Fibroblast of upper back skin (primary cell): ENCODE measurements at places on chromosomes 5 and 9.

DNA sequence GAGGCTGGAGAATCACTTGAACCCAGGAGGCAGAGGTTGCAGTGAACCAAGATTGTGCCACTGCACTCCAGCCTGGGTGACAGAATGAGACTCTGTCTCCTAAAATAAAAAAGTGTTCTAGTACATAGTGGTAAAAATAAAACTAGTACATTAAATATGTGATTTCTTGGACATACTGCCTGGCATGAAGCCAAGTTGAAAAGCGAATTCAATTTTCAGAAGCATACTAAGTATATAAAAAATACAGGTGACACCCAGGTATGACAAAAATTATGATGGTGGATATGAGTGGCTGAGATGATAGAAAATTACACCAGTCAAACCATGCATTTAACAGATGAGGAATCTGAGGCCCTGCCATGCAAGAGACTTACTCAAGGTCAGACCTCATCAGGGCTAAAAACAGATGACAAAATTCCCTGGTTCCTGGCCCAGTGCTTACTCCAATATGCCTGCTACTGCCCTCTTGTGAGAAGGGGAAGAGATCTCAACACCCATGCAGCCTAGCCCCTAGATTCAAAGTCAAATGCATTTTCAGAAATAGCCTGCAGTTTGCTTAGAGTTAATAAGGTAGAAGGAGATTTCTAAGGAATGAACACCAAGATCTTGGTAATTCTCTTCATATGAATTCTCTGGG, 46.6 kb upstream of the GNPDA1 start:
- peak; percentile 13 for DNase-seq

DNA sequence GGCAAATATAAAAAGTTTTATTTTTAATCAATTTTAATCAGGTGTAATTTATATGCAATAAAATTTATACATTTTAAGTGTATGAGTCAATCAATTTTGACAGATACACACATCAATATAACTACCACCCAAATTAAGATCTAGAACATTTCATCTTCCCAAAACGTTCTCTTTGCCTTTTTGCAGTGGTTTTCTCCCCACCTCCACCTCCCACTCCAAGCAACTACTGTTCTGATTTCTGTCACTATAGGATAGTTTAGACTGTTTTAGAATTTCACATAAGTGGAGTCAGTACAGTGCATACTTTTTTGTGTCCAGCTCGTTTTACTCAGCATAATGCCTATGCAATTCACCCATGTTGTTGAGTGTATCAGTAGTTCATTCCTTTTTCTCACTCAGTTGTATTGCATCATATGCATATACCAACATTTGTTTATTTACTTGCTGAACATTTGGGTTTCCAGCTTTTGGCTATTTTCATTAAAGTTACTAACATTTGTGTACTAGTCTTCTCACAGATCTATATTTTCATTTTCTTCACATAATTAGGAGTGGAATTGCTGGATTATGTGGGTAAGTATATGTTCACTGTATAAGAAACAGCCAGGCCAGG, 52.2 kb upstream of the DHFR start:
- DNase-seq, result no peak

- peak; percentile 33 for DNase-seq
These were observed 780 bp downstream of the RNU6ATAC start for GRCh38 chr9:134163371-134164196.

DNA sequence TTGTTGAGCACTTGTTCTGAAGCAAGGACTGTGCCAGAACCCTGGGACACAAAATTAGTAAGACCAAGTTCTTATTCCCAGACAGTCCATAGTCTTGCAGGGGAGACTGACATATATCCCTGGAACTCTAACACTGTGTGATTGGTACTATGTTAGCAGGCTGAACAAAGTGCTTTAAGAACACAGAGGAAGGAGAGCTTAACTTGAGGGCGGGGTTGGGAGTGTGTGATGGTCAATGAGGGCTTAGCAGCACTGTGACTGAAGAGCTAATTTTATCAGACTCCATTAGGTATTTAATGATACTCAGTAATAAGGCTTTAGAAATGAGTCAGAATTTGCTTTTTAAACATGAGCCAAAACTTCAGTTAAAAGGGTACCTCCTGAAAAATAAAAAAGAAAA, 14.9 kb upstream of the SPATA24 start:
- DNase-seq, result no peak

- DNase-seq, result no peak
These were observed 37.7 kb downstream of the PCDHAC2 start for GRCh38 chr5:141003791-141004611.

DNA sequence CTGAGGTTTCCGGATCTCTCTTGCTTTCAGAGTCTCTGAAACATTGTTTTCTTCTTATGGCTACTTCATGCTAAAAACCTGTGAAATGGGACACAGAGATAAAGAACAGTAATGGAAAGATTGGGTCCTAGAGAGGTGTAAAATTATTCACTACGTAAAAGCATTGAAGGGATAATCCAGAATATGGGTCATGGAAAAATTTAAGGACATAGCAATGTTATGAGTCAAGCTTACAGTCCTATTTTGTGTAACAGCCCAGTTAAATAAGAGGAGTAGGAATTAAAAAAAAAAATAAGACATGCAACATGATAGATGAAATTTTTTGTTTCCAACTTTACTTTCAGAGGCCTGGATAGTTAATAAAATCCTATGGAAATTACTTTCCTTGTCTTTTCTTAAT, 61.9 kb upstream of the ELL2 start:
- peak; percentile 78 for DNase-seq

DNA sequence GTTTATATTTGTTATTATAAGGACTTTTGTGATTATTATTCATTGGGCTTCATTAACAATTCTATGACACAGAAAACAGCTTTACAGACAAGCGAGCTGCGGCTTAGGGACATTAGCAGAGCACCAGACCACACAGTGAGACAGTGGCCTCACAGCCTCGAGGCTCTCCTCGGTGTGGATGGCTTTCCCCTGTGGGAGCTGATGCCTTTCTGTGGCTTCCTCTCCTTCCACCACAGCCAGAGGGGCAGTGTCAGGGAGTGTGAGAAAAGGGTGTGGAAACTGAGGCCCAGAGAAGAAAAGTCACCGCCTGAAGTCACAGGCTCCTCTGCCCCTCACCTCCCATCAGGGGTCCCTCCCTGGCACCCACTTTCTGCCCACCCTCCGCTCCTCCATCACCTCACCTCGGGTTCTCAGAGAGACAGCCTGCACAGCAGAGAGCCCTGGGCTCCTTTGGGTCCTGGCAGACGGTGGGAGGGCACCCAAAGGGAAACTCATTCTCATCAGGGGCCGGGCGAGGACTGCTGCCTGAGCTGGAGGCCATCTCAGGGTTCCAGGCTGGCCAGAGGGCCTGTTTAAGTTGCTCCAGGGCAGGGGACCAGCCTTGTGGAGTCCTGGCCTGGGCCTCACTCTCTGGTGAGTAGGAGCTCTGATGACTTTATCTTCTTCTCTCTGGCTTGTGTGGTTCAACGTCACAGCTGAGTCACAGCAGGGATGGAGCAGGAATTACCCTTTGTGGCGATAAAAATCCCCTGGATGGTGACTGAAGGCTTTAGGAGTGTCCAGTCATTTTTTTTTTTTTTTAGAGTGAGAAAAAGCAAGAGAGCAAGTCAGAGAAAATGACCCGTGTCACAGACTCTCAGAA, 830 bp downstream of the TRAF1 start:
- DNase-seq, result peak; percentile 80

GRCh38 chr9:1938675-1939170, 76.4 kb upstream of the SMARCA2 start:
- no peak for DNase-seq

DNA sequence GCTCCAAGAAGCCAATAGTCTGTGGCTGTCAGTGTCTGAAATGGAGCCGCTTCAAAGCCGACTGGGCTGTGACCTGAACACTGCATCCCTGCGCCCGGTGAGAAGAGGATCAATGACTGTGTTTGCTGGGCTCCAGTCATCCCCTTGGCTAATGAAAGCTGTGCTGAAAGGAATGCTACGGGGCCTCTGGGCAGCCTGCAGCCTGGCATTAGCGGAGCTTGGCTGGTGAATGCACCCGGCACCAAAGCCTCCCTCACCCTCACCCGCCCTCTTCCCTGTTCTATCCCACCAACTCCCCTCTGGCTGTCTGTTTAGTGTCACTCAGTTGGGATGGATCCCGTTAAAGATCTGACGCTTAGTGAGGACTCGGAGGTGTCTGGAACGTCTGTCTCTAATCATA, 355.3 kb downstream of the BNC2 start:
- no peak for DNase-seq

DNA sequence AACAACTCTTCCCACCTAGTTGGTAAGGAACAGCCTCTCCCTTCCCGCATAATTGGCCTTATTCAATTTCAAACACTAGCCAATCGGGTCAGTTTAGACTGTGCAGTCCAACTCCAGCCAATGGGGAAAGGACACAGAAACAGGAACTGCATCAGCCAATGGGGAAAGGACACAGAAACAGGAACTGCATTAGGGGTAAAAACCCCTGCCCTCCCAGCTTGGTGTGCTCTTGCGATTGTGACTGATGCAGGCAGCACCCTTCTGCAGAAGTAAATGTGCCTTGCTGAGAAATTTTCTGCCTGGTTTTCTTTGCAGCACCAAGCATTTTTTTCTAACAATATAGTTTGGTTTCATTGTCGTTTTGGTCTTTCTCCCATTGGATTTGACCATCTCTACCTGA, 8.5 kb upstream of the GLT6D1 start:
- DNase-seq, result no peak

GRCh38 chr9:81558091-81558830, 131.1 kb downstream of the TLE1 start:
- DNase-seq, result peak; percentile 98

DNA sequence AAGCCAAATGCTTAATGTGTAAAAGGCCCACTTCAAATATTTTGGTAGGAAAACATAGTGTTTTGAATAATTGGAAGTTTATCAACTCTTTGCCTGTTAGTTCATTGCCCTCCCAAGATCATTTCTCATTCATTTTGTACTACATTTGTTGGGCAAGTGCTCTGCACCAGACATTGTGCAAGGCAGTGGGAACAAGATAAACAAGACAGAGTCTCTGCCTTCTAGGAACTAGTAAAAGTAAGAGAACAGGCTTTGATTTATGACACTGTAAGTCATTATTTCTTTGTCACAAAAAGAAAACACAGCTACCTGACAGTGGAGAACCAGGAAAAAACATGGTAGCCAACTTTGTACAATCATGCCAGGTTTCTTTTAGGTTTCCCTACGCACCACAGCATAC, 63.7 kb upstream of the PAM start:
- no peak for DNase-seq

- DNase-seq, result no peak
These were observed 28.6 kb upstream of the TGFBI start for GRCh38 chr5:136000147-136000546.

- DNase-seq, result no peak
These were observed 47.1 kb upstream of the DMRT1 start for GRCh38 chr9:794386-794785.

- no peak for DNase-seq
These were observed 49.3 kb upstream of the HK3 start for GRCh38 chr5:176948458-176948857.

- no peak for DNase-seq
These were observed 86.0 kb upstream of the PLPP1 start for GRCh38 chr5:55620766-55621160.

- DNase-seq, result peak; percentile 93
These were observed 71.9 kb downstream of the ITGA1 start for GRCh38 chr5:52859628-52860027.

- no peak for DNase-seq
These were observed 15.5 kb downstream of the IGFBPL1 start for GRCh38 chr9:38408719-38409118.

DNA sequence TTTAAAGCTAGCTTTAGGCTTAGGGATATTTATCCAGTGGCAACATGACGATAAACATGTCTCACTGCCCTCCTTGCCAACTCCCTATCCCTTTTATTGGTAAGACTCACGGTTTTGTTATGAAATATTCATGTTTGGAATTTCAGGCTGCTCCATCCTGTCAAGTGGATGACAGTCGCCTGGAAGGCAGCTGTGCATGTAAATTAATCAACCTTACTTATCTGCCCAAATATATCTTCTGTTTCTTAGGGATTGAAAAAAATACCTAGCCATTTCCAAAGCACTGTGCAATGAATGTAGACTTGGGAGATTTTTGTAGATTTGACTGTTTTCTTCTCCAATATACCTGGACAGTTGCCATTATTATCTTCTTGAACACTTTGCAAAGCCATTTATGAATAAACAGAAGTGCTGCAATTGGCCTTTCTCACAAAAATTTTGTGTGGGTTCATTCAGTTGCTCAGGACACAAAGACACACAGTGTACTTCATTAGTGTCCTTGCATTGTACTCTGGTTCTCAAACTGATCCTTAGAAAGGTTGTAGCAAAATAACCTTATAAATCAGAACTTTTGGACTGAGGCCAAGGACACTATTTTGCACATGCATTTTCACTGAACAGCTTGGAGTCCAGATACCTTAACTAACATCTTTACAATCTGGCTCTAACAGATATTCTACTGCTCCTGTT, 889.4 kb upstream of the SEMA6A start:
- DNase-seq, result peak; percentile 2

- DNase-seq, result peak; percentile 90
These were observed 6.8 kb upstream of the FCHSD1 start for GRCh38 chr5:141657937-141658545.
